ENCODE measurements at places on chromosomes 6 and 20.

DNA sequence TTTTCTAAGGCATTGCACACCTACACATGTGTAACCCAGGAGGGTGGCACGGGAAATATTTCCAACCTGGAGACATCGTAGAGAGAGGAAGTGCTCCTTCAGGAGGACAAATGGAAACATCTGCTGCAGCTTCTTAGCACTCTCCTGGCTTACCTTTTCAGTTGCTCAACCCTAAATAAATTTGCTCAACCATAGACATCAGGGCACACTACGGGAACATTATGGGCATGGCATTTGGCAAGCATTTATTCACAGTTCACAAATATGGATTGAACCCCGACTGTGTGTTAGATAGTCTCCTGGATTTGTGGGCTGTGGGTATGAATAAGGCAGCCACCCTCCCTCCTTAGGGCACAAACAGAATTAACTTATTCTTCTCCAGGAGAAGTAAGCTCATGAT lies 118.7 kb downstream of the SOX4 start:
- no peak for DNase-seq

DNA sequence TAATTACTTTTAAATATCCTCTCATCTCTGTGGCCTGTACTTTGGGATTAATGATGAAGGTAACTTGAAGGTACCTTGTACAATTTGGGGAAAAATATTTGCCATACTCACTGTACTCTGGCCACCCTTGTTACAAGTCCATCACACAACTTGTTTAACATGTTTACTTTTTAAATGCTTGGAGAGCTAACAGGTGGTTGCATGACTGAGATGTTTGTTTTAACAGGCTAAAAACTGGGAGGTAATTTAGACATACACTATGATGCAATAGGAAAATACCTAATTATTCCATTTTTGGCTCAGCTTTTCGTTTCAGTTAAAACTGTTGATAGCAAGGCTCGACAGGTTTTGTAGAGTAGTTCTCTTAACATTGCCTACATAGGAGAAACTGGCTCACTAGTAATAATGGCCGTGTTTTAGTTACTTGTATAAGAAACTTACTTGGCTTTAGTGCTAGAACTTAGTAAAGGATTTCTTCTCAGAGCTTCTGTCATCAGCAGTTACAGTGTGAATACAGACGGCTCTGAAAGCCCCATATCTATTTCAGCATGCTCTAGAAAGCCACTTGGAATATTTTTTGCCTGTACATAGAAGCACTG lies 489.8 kb upstream of the SOX4 start:
- no peak for DNase-seq

- DNase-seq: no peak
Measured at GRCh38 chr6:143966312-143966711, 41.7 kb downstream of the PLAGL1 start.

- no peak for DNase-seq
Measured at GRCh38 chr6:15501826-15502445, 160.9 kb downstream of the DTNBP1 start.

DNA sequence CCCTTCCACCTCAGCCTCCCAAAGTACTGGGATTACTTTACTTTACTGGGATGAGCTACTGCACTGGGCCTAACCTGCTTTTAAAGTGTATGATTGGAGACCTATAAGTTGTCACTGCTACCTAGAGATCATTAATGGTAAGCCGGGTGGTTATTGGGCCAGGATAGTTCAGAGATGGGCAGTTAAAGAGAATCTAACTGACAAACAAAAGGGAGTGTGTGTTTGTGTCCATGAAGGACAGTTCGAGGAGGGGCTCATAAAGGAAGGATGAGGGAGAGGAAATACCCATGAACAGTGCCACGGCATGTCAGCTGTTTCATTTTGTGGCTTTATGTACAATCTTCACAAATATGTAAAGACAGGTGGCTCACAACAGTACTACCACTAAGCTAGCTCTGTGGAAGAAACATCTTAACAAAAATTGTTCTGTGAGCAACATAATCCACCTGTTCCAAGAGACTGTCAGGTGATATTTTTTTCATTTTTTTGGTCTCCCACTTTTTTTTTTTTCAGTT lies 69.7 kb upstream of the FAM8A1 start:
- no peak for DNase-seq

GRCh38 chr20:49510562-49511122 lies 28.2 kb upstream of the KCNB1 start:
- no peak for DNase-seq

- no peak for DNase-seq
Measured at GRCh38 chr6:41942067-41942851, 651 bp upstream of the CCND3 start.

DNA sequence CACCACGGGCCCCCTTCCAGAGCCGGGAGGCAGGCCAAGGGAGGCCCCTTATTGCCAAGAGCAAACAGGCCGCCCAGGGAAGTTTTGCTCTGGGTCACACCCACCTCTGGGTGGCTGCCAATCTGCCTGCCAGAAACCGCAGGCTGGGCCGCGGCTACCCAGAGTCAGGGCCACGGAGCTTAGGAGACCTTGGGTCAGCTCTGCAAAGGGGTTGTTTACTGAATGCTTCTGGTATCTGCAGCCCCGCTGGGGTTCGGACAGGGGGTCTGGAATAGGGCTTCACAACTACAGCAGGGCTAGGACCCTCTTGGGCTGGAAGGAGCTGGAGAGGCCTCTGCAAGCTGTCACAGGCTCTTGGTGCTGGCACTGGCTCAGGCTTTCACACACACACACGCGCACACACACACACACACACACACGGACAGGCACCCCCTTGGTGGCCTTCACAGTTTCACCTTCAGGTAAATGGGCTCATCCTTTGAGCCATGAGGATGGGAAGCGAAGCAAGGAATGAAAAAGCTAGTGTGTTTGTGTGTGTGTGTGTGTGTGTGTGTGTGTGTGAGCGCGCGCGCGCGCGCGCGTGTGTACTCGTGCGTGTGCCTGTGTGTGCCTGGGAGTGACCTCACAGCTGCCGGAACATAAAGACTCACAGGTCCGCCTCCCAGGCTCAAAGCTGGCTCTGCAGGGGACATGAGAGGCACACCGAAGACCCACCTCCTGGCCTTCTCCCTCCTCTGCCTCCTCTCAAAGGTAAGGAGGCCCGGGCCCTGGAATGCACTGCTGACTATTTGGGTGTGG lies at the start of gene CCN5:
Gene CCN5, plus strand, starts transcription at position 669 of the 798 bp plus-strand sequence. Its CDS starts 22 bp downstream, at position 691.
- DNase-seq: no peak

GRCh38 chr6:78589436-78589835 lies 277.9 kb upstream of the IRAK1BP1 start:
- no peak for DNase-seq

DNA sequence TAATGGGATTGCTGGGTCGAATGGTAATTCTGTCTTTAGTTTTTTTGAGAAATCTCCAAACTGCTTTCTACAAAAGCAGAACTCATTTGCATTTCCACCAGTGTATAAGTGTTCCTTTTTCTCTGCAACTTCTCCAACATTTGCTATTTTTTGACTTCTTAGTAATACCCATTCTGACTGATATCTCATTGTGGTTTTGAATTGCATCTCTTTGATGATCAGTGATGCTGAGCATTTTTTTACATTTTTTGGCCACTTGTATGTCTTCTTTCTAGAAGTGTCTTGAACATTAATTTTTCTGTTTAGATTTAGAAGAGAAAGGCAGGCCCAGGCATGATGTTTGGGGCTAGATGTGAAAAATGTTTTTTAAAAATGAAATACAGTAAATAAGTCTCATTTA lies 553.1 kb upstream of the MAN1A1 start:
- DNase-seq: no peak

DNA sequence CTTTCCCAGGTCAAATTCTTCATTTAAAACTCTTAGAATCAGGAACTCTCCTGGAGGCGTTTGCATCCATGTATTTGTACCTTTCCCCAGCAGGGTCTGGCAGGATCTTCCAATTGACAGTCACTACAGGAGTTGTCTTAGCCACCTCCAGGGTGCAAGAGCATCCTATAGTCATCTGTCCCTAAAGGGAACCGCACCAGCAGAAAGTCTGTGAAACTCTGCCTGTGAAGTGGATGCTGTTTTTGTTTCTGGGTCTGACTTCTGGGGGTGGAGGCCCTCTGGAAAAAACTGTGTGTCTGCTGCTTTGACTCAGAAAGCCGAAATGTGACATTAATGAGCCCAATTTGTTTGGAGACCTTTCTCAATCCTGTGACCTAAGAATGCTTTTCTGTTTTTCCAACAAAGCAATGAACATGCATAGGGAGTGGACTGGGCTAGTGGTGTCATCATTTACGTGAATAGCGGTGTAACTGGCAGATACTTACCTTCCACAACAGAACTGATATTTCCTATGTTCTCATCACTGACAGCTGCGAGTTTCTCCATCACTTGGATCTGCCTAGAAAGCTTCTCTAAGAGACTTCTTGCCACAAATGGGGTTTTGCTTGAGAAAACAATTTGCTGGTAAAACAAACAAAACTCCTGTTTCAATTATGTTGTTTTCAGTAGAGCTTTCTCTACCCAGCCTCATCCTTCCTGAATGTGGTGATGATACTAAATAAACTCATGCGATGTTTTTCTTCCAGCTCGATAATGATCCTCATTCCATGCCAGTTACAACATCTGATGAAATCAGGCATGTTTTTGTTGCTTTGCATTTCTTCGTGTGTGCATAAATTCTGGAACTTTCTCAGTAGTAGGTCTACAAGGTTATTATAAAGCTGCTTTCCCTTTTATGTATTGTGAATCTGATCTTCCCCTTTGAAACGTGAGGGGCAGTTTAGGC lies 33.3 kb upstream of the ARMH2 start:
- DNase-seq: no peak

DNA sequence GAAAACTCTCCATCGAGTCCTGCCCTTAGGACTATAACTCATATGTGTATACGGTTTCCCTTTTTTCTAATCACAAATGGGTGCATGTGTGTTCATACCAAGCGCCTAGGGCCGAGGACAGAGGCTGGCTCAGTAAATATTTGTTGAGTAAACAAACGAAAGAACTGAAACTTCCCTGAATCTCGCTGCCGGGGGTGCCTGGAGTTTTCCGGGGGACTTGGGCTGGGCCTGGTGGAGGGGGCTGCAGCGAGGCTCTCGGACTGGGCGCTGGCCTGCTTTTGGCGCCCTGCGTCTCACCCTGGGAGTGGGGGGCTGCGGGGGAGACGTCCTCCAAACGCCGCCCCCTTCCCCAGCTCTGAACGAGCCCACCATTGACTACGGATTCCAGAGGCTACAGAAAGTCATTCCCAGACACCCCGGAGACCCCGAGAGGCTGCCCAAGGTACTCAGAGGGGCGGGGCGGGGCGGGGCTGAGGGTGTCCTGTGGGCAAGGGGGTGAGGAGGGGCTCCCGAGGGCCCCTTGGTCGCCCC lies 49.0 kb downstream of the CPXM1 start:
- no peak for DNase-seq

DNA sequence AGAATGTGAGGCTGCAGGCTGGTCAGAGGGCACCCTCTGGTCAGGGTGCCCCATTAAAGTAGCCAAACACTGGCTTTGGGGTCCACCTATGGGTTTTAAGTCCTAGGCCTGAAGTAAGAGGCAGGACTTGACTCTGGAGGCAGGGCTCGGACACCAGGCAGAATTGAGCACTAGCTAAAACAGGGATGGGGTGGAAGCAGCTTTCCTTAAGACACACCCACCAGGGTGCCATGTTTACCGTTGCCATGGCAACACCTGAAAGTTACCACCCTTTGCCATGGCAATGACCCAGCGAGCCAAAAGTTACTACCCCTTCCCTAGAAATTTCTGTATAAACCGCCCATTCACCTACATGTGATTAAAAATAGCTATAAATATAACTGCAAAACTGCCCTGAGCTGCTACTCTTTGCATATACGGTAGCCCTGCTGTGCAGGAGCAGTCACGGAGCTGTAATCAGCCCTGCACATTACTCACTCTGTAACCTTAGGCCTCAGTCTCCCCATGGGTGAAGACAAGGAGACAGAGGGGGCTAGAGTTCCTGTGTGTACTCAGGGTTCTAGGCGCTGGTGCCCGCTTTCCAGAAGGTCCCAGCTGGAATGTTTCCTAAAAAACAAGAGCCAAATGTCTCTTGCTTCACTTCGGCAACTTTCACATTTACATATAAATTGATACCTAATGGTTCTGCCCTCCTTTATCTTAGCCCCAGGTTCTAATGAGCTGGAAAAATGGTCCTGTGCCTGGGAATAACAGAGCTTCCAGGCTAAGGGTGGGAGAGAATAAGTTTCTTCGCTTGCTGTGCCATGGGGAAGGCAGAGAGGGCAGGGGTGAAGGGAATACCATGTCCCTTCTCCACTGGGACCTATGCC lies 27.2 kb upstream of the SRSF6 start:
- DNase-seq: no peak

- peak; percentile 74 for DNase-seq
Measured at GRCh38 chr20:33291830-33292355, 8.9 kb downstream of the BPIFB1 start.

DNA sequence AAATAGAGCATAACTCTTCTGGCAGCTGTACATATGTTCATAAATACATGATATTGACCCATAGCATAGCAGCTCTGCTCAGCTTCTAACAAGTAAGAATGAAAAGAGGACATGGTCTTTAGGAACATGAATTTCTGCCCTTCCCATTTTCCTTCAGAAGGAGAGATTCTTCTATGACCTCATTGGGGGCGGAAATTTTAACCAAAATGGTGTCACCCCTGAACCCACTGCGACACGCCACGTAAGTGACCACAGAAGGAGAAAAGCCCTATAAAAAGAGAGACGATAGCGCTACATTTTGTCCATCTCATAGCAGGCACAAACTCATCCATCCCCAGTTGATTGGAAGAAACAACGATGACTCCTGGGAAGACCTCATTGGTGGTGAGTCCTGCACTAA lies at the start of gene IL17A:
Gene IL17A, plus strand, starts transcription at position 301 of the 400 bp plus-strand sequence. Its CDS starts 57 bp downstream, at position 358.
- no peak for DNase-seq

DNA sequence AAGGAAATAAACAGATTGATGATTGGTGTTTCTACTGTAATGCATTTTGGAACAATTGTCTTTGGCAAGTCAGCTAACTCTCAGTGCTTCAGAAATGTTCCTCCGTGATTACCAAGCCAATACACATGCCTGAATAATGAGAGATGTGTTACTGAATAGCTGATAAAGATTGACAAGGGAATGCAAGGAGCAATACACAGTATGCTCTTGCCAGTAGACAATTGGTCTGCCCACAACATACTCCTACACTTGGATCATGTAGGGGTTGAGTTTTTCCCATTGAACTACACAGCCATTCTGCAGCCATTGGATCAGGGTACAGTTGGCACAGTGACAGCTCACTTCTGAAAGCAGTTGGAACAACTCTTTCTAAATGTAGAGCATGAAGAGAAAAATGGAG lies 5.6 kb upstream of the GJB7 start:
- no peak for DNase-seq

GRCh38 chr20:9210356-9210755 lies 141.5 kb downstream of the PLCB4 start:
- DNase-seq: no peak

- DNase-seq: no peak
Measured at GRCh38 chr20:52800734-52801627, 171.2 kb upstream of the TSHZ2 start.

- DNase-seq: no peak
Measured at GRCh38 chr6:43089467-43089866, 13.4 kb downstream of the PTK7 start.

DNA sequence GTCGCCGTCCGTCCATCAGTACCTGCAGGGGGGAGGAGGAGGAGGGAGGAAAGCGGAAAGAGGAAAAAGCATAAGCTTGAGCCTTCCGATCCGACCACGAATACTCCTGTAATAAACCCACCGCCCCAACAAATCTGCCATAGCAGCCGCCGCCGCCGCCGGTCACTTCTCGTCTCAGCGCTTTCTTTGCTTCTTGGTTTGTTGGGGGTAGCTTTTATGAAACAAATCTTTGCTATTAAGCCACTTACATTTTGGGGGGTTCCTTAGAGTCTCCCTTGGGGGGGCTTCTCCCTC lies 277 bp downstream of the ADGRB3 start:
- DNase-seq: no peak
